Activated gamma-delta T cell (primary cell): ENCODE measurements at places on chromosomes 3 and 15.
A peak's percentile ranks its signal among the peaks of the same experiment; 100 is the strongest.

DNA sequence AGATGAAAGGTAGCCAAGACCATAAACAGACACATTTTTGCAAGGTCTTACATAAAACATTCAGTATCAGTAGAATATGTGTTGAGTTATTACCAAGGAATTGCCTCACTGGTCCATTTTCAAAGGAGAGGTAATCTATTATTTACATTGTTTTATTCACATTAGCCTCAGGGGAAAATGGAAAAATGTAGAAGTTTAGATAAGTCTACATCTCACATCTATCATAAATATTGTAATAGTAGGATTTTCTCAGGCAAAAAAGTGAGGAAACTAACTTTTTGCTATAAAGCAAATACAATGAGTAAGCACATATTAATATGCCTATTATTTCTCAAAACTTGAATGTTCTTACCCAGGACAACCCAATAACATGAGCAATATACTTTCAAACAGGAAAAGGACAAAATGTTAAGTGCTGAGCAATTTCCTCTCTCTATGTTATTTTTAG is 184.6 kb upstream of the AGTR1 start:
- no peak for DNase-seq

GRCh38 chr3:187889601-187890404 is 144.5 kb upstream of the BCL6 start:
- DNase-seq: no peak

GRCh38 chr3:9938966-9939365 is 5.3 kb downstream of the CRELD1 start:
- no peak for DNase-seq

GRCh38 chr3:24433838-24434591 is 60.6 kb downstream of the THRB start:
- DNase-seq: no peak

DNA sequence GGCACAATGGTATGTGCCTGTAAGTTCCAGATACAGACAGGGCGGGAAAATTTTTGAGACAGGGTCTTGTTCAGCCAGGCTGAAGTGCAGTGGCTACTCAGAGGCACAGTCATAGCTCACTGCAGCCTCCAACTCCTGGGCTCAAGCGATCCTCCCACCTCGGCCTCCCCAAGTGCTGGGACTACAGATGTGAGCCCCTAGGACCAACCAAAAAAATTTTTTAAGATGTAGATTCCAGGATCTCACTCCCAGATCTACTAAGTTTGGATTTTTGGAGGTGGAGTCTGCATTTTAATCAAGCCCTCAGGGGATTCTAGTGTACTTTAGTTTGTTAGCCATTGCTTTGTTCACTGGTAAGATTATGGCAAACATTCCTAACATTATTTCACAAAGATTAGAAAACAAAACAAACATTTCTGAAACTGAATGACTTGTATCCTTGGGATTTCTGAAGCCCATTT is 2.7 kb downstream of the LIPH start:
- DNase-seq: no peak

- no peak for DNase-seq
These were observed 159.2 kb downstream of the CNTN6 start for GRCh38 chr3:1252061-1252430.

DNA sequence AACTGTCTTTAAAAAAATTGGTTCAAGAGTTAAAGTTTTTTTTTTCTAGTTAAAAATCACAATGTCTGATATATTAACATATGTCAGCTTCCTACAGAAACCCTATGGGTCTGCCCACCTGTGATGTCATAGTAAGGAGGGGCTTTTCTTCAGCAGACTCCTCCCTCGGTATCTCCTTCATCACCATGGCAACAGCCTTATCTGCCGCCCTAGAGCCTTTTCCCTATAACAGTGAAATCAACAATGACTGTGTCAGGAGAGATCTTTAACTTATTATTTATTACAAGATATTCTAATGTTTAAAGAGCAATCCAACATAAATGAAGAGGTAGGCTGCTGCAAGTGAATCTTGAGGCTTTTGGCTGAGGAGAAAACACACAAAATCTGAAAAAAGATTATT is 138.7 kb downstream of the PEX5L start:
- DNase-seq: no peak

DNA sequence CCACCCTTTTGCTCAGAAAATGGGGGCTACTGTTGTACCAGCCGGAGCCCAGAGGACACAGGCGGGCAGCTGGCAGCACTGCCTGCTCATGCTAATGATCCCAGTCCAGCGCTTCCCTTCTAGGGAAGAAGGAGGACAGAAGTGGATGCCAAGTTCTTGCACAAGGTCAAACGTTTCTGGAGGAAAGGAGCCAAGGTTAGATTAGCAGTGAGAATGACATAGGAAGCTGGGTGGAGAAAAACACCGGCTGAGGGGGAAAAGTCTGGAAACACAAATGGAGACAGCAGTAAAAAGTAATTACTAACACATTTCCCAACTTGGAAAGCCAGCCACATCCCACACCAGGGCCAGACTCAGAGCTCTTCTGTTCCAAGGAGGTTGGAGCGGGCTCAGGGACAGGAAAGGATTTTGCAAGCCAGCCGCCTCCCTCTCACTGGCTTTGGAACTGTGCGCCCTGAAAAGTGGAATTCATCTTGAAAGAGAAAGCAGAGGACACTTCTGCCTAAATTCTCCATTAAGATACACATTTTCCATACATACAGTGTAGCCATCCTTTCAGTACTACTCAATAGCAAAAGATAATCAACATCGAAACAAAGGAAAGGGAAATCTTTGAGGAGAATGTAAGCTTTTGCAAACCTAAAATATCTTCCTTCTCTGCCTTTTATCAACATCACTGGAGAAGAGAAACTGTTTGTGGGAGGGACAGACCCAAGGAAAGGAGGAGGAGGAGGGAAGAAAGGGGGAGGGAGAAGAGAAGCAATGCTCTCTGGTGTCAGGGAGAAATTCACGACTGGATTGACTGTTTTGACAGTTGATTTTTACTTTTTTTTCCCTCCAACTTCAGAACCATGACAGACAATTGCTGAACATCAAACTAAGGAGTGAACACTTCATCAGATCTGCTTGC is 133.6 kb downstream of the CD47 start:
- DNase-seq: no peak

DNA sequence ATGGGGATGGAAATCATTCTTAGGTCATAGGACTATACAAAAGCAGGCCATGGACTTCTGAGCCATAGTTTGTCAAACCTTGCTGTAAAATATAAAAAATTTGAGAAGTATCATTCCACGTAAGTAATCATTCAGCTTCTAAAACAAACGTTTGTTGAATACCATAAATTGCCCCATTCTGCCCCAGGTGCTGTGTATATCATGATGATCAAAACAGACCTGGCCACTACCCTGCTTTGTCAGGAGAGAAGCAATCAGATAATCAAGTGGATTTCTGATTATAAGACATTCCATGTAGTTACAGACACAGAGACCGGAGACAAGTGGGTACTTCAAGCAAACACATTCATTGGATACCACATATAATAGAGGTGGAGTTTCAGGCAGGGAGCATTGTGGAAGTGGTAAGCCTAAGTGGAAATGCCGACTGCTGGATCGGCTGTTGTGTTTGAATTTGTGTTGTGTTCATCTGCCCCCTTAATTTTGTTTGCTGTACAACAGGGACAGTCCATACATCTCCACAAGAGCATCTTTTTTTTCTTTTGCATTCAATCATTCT is 61.7 kb downstream of the TGFBR2 start:
- no peak for DNase-seq

DNA sequence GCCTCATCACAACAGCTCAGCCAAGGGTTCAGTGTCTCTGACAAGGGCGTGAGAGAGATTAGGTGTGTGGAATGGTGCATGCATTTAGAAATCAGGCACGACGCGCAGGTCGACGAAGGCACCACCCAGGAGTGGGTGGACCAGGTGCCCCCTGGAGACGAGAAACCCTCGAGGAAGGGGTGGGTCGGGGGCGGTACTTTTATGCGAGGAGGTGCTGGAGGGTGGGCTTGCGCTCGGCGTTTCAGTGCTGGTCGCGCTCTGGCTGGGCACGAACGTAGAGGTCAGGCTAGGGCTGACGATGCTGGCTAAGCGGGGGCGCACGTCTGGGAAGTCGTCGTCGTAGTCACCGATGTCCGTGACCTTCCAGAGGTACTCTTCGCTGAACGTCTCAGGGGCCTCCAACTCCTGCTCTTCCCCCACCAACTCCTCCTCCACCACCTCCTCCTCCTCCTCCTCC is 393 bp downstream of the ERICH6 start:
- DNase-seq: peak; percentile 15

DNA sequence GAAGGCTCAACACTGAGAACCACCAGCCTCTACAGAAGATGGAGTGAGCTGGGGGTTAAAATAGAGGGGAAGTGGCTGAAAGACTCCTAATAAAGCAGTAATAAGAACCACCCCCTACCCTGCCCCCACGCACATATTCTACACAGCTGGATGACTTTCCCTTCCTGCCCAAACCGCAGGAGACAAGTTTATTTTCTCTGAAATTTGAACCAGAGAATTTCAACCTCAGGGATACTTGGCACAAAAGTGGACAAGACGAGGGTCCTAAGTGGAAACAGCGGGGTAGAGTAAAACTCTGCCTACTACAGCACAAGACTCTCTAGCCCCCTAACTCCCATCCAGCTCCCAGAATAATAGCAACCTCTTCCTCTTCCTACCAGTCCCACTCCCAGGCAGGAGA is 28.4 kb downstream of the USF3 start:
- DNase-seq: no peak

GRCh38 chr15:60476713-60477112 is 2.2 kb downstream of the ICE2 start:
- no peak for DNase-seq

- DNase-seq: no peak
These were observed 68.4 kb downstream of the TLE3 start for GRCh38 chr15:70029297-70029701.

- no peak for DNase-seq
These were observed 36.4 kb upstream of the MYZAP start for GRCh38 chr15:57555270-57555669.

DNA sequence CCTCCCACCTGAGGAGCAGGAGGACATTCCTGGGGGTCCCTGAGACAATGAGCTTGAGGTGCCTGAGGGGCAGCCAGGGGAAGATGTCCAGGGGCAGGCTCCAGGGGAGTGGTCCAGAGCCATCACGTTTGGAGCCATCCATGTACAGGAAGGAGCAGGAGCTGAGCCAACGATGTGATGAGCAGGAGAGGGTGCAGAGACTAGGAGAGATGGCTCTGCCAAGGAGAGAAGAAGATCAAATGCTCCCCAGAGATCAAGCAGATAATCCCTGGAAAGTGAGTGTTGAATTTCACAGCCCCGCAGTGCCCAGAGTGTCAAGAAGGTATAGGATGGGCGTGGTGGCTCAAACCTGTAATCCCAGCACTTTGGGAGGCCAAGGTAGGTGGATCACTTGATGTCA is 97.8 kb upstream of the HERC1 start:
- DNase-seq: no peak

- no peak for DNase-seq
These were observed 249.6 kb upstream of the ROBO1 start for GRCh38 chr3:80017369-80017768.

DNA sequence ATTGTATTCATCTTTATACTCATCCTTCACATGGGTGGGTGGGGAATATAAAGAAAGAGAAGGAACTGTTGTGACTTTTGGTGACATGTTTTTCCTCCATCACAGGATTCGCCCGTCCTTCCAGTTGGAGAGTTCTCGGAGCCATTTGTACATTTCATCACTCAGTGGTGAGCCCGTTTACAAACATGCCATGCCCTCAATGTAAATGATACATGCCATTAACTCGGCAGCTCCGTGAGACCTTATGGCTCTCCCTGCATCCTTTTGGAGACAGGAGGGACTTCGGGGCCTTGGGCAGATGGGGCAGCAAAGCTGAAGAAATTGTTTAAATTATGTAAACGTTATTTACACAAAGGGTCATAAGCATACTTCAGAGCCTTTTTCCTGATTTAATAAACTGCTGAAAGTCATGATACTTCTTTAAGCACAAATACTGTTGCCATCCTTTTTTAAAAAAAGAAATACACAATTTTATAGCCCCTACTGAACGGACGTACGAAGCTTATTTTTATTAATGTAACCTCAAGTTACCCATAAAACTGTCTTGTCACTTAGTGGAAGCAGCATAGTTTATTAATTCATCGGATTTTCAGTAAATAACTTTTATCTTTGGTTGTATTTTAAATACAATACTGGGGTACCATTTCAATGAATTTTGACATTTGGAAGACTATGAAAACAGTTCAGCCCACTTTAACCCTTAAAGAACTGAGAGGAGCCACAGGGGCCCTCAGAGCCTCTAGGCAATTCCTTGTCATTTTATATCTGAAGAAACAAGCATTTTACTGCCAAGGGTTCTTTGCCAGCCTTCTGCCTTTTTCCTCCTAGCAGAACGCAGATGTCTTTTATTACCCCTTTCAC is 55.6 kb upstream of the SKOR1 start:
- DNase-seq: no peak

DNA sequence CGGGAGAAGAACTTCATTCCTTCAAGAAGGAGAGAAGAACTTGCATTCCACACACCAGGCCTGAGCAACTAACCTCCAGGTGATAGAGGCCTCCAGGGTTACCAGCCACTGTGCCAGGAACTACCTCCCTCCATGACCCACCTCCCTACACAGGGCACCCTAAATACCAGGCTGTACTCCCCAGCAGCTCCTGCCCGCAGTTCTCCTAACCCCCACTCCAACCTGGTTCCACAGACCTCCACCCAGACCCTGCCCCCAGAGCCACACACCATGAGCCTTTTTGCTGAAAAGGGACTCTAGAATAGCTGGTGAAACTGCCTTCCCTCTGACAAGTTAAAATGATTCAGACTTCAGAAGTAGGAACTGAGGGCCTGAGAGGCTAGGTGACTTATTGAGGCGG is 8.2 kb downstream of the IGDCC3 start:
- DNase-seq: no peak

- DNase-seq: no peak
These were observed 3.8 kb downstream of the PLD1 start for GRCh38 chr3:171806200-171807128.

DNA sequence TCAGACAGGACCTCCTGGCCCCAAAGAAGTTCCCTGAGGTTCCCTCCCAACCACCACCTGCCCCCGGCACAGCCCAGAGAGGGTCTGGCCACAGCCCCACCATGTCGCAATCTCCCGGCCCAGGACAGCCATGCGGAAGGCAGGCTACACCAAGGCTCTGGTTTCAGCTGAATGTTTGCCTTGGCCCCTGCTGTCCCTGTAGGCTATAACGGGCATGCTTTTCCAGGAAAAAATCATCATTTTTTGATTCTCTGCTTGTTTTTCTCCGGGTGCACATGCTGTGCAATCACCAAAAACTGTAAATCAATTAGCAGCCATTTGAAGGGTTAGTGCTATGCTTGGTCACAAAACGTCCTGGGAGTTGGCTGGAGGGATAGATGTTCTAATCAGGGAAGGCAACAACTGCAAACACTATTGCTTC is 142.7 kb upstream of the IGF1R start:
- DNase-seq: no peak

- no peak for DNase-seq
These were observed 1.3 kb downstream of the HDDC3 start for GRCh38 chr15:90930861-90931574.

GRCh38 chr15:40843261-40843884 is 475 bp upstream of the SPINT1 start:
- no peak for DNase-seq

- DNase-seq: no peak
These were observed 12.4 kb upstream of the NFKBIZ start for GRCh38 chr3:101836652-101837598.

- DNase-seq: no peak
These were observed 70.0 kb downstream of the PGPEP1L start for GRCh38 chr15:98937413-98938104.
